Renal pelvis (tissue), 12 donors: ENCODE measurements at places on chromosomes 11 and 22. TPM values are rescaled to one million over a fixed set of nuclear protein-coding genes. Genes with fewer than 3 reads are reported as not detected.
A peak's percentile ranks its signal among the peaks of the same experiment; 100 is the strongest.

- DNase-seq: no peak
These were observed 12.8 kb upstream of the TPCN2 start for GRCh38 chr11:69035946-69036340.

DNA sequence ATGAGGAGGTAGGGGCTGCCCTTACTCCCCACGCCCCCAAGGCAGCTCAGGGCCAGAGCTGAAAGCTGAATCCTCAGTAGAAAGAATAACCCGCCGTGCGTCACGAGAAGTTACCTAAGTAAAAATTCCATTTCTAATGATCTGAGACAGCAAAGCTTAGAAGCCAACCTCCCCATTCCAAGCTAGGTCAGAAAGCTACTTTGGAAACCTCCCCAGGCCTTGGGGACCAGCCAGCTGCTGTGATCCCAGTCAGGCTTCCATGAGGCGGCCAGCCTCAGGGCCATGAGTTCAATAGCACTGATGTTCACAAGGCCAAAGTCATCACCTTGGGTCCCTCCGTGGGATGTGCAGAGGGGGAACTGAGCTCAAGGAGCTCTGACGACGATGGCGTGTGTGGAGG lies 6.9 kb downstream of the SHISAL1 start:
- no peak for DNase-seq

DNA sequence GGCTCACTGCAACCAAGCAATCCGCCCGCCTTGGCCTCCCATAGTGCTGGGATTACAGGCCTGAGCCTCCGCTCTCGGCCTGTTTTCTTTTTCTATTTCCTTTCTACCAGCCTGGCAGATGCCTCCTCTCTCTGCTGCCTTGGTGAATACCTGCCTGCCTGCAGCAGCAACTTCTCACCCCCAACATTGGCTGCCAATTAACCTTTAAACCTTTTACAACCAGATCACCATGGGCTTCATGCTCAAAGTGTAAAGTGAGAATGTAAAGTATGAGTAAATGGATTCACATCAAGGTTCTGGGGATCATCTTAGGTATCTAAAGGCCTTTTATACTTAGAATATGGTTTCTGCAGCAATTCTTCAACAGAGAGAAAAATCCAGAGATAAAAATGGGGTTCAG lies 13.0 kb upstream of the FCHSD2 start:
- DNase-seq: no peak

DNA sequence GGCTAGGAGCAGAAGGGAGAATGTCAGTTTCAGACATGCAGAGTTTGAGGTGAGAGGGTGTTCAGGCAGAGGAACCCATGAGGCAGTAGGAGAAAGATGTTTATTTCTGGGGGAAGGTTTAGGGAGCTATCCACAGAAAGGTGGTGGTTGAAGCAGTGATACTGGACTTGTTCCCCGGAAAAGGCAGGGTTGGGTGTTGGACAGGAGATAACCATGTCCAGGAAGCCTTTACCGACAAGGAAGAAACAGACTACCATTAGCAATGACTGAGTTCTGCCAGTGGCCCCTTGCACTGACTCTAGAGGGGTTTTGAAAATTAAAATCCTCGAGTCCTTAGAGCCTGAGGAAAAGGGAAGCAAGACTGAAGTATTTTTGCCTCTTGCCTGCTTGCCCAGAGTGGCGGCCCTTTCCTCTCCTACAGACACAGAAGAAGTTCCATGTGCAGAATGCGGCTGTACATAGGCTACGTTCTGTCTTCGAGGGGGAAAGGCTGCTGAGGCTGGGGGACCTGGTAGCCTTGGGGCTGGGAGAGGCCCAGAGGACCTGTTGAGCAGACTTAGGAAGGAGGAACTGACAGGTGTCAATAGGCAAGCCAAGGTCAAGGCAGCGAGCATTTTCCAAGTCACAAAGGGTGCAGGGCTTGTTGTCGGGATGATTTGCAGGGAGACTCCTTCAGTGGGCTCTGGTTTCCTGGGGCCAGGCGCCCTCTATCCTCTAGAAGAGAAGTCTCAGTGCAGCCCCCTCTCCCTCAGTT lies 146.7 kb downstream of the LDLRAD3 start:
- DNase-seq: no peak

DNA sequence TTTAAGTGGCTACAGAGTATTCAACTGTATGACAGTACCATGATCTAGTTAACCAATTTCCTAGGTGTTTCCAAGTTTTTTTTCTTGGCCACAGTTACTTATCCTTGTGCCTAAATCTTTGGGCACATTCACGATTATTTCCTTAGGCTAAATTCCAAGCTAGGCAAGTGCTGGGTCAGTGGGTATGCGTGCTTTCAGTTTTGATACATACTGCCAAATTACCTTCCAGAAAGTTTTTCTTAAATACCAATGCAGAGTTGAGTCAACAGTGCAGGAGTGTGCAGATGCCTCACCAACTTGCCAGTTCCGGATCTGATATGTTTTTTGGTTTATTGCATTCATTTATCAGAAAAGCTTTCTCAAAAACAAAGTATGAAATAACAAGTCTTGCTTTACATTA lies 67.9 kb upstream of the OR4B1 start:
- no peak for DNase-seq

GRCh38 chr11:122159173-122159721 lies 43.2 kb upstream of the BLID start:
- DNase-seq: peak; percentile 45

- DNase-seq: no peak
These were observed 33.3 kb downstream of the ABTB2 start for GRCh38 chr11:34324466-34324865.

DNA sequence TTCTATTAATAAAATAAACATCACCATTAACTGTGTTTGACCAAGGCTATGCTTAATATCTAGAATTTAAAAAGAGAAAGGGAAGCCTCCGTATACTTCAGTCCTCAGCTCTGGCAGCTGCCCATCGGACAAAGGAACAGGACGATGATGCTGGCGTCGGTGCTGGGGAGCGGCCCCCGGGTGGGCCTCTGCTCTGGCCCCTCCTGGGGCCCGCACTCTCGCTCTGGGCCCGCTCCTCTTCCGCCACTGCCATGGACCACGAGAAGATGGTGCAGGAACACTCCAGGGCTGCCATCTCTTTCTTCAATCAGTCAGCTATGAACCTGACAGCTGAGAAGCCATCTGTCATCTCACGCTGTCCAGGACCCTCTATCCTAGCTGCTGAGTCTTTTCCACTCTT lies 25.3 kb downstream of the PDHX start:
- DNase-seq: no peak

DNA sequence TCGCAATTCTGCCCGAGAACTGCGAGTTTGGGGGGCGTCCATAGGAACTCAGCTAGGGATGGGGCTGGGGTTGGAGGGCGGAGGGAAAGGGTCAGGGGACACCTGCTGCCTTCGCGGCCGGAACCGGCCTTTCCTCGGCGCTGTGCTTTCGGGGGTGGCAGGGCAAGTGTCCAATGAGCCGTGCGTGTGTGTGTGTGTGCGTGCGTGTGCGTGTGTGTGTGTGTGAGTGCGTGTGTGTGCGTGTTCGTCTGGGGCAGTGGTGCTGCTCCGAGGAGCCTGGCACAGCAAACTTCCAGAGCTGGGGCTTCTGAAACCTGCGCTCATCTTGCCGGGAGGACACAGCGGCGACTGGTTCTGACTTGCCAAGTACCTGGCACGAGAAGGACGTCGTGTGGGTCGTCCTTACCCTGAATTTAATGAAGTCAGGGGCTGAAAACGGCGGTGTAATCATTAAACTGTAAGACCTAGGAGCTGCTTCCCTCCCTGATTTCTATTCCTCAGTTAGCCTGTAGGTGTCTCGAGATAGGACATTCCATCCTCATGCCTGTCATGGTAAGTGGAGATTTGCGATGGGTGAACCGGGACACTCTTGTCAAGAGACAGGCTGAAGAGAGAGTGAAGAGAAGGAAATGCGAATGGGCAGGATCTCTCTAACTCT lies 27.0 kb upstream of the AMOTL1 start:
- DNase-seq: peak; percentile 74

GRCh38 chr11:30244265-30244664 lies 13.5 kb downstream of the FSHB start:
- DNase-seq: no peak

DNA sequence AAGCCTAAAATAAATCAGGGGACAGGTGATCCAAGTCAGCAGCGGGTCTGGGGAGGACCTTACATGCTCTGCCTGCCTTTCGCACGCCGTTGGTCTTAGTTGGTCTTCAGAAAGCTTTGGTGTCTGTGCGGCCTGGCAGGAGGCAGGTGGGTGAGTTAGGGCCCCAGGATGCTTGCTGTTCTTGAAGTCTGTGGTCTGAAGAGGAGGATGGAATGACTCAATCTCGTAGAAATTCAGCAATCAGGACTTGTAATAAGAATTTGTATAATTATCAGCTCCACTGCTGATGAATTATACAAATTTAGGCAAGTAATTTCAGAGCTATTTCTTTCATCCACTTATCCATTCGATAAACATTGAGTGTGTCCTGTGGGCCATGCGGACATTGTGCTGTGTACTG lies 138.5 kb downstream of the FEZ1 start:
- DNase-seq: no peak

- DNase-seq: no peak
These were observed 35.0 kb downstream of the TREH start for GRCh38 chr11:118644496-118644895.

DNA sequence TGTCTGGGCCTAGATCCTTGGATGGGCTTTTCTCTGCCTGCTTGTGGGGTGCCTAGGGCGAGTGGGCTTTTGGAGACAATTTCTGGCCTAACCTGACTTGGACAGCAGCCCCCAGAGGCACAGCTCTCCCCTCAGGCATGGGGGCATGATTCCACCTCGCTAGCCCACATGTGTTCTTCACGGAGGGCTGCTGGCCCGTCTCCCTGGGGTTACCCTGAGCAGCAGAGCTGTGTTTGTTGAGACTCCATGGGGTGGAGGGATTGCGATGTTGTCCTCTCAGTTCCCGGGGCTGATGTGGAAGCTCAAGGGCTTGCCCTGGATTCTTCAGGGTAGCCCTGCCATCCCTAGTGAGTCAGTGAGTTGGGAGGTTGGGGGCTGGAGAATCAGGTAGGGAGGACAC lies 2.4 kb upstream of the LRRC75B start:
- DNase-seq: no peak

- peak; percentile 40 for DNase-seq
These were observed at the start of gene PHETA2 for GRCh38 chr22:42074132-42074811. Gene PHETA2 (plus strand): TSS chr22:42074248. CDS start chr22:42077294, 3,046 bp downstream.

DNA sequence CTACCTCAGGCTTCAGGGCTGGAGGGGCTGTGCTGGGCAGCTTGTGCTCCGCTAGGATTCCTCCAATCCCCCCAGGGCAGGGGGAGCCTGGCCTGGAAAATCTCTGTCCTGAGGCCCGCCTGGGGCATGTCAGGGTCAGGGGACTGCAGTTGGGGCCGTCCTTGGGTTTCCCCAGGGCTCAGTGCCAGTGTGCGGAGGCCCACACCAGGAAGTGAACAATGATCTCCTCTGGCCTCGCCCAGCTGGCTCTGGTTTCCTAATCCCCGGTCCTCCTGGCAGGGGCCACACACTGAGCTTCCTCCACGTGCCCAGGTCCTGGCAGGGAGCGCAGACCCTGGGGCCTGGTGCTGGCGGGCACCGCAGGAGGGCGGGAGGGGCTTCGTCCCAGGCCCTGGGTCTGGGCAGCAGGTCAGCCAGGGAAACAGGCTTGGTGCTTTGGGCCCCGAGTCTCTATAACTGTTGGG lies 1.4 kb upstream of the MUC2 start:
- DNase-seq: no peak

GRCh38 chr22:37213218-37213855 lies 1.1 kb upstream of the SSTR3 start:
- no peak for DNase-seq

DNA sequence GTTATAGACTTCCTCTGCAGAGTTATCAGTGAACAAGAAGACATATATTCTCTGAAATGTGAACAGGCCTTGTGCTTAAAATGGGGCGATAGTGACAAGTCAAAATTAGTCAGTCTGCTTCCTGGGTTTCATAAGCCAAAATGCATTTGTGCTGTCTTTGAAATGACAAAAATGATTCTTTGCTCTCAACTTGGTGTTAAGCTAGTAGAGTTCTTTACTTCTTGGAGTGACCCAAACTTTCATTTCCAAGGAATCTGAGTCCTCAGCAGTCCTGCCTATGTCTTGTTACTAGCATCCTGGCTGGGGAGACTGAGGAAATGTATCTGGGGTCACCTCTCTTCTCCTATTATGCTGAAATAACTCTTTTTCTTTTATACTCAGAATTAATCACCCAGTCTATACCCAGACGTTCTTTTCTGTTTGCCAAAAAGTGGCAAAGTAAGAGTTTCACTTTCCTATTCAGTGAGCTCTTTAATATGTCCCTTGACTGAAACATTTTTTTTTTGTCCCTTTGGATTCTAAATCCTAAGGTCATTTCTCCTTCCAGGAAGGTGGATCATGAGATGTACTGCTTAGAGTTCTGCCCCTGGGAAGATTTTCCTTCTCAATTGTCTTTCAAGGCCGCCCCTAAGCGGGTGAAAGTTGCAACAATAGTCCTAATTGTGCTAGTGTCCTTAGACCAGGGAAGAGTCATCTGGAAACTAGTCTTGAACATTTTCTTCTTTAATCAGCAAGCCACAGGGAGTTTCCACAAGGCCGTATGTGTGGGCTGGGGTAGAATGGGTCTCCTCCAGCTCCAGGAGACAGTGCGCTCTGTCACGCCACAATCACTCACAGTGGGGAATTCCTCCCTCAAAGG lies 53.0 kb upstream of the RDX start:
- DNase-seq: no peak

DNA sequence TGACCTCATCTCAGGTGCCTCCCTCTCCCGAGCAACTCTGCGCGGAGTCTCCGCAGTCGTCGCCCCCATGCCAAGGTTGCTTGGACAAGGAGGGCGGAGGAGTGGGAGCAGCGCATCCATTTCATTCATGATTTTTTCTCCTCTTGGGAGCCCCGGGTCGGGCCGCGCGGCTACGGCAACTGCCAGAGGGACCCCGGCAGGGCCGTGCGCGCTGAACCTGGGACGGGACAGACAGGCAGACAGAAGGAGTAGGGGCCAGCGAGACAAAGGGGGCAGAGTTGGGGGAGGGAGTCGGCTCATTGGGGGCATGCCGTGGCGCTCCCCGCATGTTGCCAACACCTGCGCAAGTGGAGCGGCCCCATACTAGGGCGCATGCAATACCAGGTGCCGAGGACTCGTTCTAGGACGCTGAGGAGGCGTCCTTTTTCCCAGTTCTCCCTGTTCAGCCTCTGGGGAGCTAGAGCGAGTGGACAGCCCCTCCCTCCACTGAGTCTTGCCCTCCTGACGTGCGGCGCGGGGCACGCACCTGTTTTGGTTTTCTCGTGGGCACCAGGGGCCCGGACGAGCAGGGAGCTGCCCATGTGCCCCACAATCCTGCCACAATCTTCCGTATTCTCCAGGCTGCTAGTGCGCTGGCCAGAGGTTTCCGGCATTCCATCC lies 501 bp upstream of the PTPN5 start:
- DNase-seq: peak; percentile 9

DNA sequence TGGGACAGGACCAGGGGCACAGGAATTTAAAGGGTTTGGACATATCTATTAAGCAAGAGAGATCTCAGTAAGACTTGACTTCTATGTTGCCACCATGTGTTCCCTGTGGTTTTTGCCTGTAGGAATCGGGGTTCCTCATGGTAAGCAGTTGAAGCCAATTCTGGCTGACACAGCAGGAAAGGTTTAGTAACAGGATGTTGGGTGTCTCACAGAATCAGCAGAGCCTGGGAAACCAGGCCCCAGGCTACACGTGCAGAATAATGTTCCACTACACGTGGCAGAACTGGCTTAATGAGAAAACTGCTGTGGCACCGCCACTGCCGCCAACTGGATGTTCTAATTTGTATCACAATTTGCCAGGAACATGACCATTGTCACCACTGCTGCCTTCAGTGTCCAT lies 264.6 kb upstream of the PLET1 start:
- DNase-seq: no peak

Gene KRTAP5-7
- 0.21 TPM for polyA plus RNA-seq

Gene ST14
- 39.2 TPM for polyA plus RNA-seq

Gene EXPH5
- 2.8 TPM for polyA plus RNA-seq
